Fibroblast of skin of left quadriceps (primary cell): ENCODE measurements at places on chromosomes 5 and 9.

- DNase-seq = no peak
These were observed 83.5 kb upstream of the RIOK2 start for GRCh38 chr5:97266576-97266975.

- peak; percentile 3 for DNase-seq
These were observed 5.6 kb downstream of the MAMDC2 start for GRCh38 chr9:70049236-70049635.

- DNase-seq = no peak
These were observed 118.6 kb upstream of the MAST4 start for GRCh38 chr5:66477596-66477995.

GRCh38 chr9:88645879-88646199 lies 110.9 kb downstream of the NXNL2 start:
- DNase-seq = no peak

- DNase-seq = no peak
These were observed 195.8 kb upstream of the TBCA start for GRCh38 chr5:77971776-77972468.

DNA sequence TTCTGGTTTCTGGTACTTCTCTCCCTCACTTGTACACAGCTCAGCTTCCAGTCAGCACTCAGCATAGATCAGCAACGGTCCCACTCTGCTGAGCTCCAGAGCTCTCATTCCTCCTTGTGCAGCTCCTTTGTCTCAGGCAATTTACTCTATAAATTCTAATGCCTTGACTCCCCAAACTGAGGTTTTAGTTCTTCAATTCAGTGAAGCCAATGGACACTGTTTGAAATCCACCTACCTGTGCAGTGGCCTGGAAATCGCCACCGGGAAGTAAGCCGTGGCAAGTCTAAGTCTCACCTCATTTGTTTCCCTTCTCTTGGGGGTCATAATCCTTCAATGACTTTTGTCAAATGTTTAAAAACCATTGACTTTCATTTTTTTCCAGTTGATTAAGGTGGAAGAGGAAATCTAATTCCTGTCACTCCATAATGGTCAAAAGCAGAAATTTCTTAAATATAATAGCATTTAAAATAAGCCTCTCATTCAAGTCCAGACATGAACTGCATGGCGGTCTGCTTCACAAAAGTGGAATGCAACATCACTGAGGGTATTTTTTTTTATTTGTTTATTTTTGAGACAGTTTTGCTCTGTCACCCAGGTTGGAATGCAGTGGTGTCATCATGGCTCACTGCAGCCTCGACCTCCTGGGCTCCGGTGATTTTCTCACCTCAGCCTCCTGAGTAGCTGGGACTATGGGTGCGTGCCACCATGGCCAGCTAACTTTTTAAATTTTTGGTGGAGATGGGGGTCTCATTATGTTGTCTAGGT lies 79.6 kb downstream of the C7 start:
- no peak for DNase-seq

GRCh38 chr9:129247285-129248153 lies 69.5 kb upstream of the IER5L start:
- DNase-seq = no peak

DNA sequence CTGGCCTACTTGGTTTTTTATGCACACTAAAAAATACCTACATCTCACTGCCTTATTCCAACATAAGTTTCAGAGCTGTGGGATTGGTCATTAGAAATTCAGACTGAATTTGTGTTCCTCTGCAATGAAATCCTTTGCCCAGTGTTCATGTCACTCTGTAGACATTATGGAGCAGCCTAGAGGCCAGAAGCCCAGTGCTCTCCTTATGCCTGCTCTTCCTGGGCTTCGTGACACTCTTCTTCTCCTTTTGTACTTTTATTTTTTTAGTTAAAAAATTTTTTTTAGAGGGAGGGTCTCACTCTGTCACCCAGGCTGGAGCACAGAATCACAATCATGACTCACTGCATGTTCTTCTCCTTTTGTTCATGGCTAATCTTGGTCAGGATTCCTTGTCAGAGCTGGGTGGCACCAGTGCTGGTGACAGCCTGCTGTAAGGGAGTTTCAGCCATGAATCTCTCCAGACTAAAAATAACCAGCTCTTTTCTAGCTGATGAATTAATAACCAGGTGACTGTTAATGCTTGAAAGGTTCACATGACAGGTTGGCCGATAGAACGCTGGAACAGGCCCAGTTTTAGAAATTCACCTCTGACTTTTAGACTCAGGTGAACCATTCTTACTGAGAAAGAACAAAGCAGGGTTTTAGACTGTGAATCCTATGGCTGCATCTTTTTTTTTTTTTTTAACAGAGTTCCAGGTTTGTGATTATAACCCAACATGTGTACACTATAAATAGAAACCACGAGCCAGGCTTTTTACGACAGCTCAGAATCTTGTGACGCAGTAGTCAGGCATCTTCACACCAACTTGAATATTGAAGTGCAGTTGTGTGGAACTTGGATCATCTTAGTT lies 34.1 kb upstream of the C5orf47 start:
- DNase-seq = peak; percentile 25
